ENCODE measurements at places on chromosomes 1 and 21.
A peak's percentile ranks its signal among the peaks of the same experiment; 100 is the strongest.

GRCh38 chr21:27688773-27689172 lies 721.9 kb upstream of the ADAMTS5 start:
- DNase-seq: no peak

DNA sequence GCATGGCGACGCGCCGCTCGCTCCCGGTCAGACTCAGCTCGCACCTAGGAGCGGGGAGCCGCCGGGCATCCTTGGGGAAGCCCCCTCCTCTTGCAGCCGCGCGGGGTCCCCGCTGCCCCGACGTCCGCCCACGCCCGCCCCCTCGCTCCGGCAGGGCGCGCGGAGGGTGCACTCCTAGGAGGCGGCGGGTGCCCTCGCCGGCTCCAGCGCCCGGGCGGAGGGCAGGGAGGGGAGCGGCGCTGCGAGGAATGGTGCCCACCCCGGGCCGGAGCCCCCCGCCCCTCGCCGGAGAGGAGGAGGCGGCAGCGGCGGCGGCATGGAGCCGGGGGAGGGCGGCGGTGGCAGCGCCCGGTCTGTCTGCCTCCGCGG lies 488 bp downstream of the FAM78B start:
- no peak for DNase-seq

GRCh38 chr21:39388811-39389155 lies 39.9 kb upstream of the HMGN1 start:
- no peak for DNase-seq

DNA sequence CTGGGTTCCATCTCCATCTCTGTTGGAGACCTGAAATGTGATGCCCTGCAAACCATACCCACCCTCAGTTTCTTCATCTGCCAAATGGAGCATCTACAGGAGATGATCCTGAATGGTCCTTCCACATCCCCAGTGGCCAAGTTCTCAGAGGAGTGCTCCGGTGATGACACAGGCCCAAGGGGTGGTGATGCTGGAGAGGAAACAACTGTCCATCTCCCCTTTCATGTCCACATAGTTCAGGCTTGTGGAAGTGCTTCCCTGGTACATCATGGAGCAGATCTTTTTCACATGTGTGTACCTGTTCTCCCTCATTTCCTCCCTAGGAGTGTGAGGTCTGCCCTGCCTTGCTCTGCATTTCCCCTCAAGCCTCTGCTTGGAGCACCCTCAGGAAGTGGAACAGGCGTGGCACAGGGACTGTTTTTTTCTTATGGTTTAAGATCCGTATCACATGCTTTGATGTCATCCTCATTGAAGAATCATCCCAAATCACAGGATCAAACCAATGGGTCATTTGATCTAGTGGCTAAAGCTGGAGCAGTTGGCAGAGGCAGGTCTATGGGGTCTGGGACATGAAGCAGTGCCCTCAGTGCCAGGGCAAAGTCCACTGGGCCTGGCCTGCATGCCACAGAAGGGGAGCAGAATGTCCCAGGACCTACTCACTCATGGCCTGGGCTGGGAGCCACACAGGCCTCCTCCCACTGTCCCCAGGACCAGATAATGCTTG lies 8.2 kb upstream of the TRIM63 start:
- no peak for DNase-seq

DNA sequence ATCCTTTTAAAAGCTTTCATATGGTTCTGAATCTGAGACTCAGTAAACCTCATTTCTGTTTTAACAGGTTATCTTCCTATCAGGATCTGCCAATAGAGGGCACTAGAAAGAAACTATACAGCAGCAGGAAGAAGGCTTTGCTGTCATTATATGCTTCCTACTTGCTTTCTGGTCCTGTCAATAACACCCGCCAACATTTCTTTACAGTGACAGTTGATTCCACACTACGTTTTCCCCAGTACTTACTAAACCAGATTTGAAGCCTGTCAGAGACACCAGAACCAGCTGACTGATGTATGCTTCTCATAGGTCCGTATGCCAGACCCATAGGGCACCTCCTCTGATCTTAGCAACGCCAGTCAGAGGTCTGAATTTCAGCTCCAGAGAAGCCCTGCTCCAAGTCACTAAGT lies 341.0 kb upstream of the NEGR1 start:
- DNase-seq: no peak

- DNase-seq: no peak
Observed at GRCh38 chr1:38834937-38835827, 24.4 kb downstream of the RRAGC start.

GRCh38 chr21:36613059-36613458 lies 85.9 kb upstream of the SIM2 start:
- no peak for DNase-seq

- DNase-seq: no peak
Observed at GRCh38 chr21:41580758-41581554, 73.0 kb upstream of the TMPRSS2 start.

DNA sequence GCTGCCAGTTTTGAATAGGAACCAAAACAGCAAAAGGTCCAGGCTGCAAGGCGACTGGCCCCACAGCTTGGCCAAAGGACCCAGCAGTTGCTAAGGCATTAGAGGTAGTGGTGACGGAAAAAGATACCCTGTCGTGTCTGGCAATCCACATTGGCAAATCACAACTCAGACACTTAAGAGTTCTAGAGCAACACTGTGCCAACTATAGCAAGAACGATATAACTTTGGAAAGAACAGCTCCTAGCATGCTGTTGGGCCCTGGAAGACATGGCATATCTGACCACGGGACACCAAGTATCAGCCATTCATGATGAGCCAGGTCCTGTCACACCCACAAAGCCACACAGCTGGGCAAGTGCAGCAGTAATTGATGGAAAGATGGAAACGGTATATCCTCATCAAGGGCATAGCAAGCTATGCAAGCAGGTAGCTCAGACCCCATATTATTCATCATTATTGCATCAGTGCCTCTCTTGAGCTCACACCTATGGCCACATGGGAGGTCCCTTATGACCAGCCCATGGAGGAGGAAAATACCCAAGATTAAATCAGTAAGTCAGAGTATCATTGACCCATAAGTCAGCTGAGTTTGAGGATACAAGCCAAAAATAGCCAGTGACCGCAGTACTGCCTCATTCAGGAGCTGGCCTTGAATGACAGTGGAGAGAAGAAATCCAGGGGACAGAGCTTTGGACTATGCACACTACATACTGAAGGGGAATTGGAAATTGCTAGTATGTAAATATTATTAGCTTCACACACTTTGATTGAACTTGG lies 221.2 kb downstream of the SETD4 start:
- DNase-seq: no peak

GRCh38 chr1:94980582-94981574 lies 54.0 kb upstream of the CNN3 start:
- no peak for DNase-seq

DNA sequence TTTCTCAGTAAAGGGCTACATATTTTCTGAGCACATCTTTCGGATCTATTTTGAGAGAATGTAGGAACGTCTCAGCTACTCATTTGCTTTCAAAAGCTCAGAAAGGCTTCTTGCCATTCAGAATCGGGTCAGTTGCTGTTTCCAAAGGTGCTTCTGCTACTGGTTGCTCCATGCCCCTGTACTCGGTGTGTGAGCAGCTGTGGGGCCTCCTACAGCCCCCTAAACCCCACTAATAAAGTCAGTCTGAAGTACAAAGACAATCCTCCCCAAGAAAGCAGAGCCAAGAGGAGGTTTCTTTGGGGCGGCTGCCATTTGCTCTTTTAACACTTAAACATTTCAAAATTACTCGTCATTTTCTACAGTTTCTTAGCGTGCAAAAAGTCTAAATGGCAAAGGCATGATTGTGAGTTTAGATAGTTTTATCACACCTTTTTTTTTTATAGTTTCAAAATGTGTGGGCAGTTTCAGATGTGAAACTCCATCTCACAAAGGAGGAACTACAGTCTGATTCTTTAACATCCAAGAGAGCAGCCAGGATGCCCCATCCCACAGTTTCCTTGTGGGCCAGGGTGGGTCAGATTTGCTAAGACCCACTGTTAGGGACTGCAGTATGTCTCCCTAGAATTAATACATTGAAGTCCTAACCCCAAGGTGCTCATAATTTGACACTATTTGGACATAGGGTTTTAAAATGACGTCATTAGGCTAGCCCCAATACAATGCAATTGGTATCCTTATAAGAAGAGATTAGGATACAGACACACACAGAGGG lies 4.1 kb downstream of the RUNX1 start:
- no peak for DNase-seq

DNA sequence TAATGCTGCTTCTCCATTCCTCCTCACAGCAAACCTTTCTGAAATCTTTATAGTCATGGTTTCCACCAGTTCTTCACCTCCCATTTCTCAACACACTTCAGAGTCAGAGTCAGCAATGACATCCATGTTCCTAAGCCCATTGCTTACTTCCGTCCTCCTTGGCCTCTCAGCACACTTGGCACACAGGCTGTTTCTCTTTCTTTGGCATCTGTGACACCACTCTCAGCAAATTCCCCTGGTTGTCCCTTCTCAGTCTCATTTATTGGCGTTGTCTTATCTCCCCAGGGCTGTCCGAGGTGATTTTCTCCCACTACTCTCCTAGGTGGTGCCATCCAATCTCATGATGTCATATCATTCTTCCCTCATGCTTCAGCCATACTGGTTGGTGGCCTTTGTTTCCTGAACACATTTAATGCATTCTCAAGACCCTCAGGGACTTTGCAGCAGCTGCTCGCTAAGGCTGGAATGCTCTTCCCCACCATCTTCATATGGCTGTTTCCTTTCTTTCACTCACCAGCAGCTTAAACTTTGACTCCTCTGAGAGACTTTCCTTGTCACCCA lies 3.3 kb upstream of the LGALS8 start:
- DNase-seq: no peak

DNA sequence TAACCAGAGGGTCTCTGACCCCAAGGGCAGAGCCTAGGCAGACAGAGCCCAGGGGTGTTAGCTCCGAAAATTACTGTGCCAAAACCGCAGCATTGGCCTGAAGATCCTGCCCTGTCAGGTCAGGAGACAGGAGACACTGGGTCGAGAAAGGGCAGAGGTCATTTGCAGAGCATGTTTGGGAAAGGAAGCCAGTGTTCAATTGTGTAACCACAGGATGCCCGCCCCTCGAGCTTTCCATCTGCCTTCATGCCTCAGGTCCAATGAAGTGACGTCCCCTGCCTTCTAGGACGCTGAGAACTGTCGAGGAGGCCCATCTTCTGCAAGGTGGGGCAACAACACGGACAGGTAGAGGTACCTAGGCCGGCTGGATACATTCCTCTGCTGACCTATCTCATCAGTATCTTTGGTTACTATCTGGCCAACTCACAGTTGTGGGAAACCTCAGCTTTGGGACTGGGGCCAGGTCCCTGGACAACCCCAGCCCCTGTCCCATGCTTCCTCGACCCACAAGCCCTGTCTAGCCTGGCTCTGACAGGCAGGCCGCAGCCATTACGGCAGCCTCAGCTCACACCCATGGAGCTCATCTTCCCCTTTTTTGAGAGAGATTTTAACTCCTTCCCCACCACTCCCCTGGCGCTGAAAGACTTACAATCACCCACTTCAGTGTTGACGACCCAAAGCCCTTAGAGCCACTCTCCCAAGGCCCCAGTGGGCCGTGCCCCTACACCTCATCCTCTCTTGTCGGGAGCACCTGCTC lies 1.3 kb downstream of the ARL8A start:
- DNase-seq: no peak

DNA sequence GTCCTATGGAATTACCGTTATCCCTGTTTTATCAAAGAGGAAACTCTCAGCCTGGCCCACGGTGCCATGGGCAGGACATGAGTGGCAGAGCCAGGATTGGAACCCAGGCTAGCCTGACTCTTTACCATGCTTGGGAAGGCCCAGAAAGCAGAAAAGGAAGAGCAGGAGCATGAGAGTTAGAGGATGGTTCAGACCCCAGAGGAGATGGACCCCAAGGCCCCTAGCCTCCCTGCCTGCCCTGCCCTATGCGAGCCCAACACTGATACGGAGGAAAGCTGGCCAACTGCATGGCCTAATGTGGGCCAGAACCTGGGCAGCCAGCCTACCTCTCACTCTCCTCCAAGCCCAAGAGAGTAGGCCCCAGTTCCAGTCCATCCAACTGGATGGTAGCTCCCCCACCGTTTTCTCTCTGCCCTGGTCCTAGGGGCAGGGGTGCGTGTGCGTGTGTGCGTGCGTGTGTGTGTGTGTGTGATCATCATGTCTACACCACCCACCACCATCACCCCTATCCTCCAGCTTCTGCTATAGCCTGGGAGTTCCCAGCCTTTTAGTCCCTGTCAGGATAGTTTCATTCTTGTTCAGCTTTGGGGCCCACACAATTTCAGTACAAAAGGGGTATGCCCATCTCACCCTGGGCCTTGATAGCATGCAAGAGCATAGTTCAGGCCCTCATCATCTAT lies 15.4 kb upstream of the MEX3A start:
- DNase-seq: peak; percentile 45

DNA sequence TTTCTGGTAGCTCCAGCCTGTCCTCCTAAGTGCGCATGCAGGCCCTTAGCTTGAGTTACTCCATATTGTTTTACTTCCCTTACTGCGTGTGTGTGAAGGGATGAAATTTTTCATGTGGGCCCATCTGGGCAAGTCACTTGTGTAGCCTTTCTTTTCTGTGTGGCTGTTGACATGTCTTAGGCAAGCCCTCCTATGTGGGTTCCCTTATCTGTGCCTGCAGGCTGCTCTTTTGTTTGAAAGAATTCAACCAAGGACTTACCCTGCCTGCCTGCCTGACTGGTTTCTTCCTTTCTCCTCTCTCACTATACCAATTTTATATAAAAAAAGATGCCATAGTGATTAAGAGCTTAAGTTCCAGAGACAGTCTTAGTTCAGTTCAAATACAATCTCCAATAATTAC lies 249.3 kb downstream of the ATG4C start:
- DNase-seq: no peak

DNA sequence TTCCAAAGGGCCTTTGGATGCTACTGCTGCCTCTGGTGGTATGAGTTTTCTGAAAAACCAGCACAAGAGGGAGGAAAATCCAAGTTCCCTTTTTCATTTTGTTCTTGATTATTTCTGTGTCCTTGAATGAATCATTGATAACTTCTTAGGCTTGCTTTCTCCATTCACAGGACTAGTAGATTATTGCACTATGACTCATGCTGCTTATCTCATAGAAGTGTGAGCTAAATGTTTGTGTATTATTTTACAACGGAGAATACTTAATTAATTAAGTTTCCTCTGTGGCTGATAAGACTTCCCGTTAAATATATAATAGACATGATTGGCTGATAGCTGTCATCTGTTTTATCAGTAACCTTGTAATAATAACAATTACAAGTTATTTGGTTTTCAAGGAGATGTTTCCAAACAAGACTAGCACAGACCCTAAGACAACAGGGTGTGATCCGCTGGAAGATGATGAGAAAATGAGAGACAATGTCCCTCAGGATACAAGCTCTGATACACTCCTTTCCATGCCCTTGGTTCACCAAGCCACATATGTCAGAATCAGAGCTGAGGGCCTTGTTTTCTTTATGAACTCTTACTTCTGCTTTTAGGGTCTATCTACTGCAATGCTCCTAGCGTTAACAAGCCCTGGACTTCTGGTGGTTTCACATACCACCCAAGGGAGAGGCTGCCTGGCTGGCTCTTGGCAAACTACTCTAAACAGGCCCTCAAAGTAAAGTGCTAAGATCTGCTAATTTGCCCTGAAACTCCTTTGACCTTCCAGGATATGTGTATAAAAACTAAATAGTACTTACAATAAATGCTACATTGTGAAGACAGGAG lies 1078.3 kb downstream of the TTLL7 start:
- DNase-seq: no peak
